ENCODE measurements at places on chromosomes 6 and 20.
A peak's percentile ranks its signal among the peaks of the same experiment; 100 is the strongest.

GRCh38 chr20:54028276-54029011 is 42.0 kb downstream of the BCAS1 start:
- no peak for DNase-seq

DNA sequence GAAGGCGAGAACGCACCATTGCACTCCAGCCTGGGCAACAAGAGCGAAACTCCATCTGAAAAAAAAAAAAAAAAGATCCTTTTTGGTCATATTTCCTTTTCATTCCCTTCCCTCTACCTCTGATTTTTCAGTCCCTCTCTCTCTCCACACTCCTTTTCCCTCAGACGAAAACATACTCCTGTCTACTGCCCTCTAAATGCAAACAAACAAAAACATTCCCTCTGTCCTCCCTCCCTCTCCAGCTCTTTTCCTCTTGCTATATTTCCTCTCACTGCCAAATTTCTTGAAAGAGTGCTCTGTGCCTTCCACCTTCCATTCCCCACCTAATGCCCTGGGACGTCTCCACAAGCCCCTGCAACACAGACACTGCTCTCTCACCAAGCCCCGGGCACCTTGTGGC is 14.9 kb upstream of the MDFI start:
- no peak for DNase-seq

GRCh38 chr6:47379328-47379727 is 69.6 kb upstream of the TNFRSF21 start:
- DNase-seq = no peak

DNA sequence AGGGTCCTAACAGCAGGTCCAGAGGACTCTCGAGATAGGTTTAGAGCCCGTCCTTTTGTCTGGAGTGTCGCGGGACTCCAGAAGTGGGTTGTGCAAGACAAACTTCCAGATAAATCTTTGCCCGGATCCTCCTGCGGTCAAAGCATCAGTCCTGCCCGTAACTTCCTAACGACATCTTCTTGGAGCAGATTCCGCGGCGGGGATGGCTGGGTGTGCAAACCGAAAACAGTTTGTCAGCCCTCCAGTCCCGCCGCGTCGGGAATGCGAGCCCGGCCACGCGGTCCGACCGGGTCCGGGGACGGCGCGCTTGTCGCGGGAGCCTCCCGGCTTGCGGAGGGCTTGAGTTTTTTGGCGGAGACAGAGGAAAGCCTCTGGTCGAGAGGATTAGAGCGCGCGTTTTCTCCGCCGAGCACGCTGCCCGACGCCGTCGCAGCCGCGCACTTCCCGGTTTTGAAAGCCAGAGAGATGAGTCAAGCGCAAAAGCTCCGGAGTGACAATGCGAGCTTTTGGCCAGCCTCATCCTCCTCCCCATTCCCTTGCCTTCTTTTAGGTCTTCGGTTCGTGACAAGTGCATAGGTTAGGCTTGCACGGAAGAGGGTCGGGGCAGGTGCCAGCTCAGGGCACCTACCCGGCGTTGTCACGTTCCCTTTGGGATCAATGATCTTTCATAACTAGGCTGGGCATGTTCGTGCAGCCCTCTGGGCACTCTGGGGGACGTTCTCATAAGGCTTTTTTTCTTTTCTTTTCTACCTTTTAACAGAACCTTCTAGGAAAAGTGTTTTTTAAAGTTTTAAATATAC is 91.3 kb upstream of the PRDM1 start:
- peak; percentile 68 for DNase-seq

GRCh38 chr6:5132731-5133130 is 47.6 kb downstream of the PPP1R3G start:
- peak; percentile 47 for DNase-seq

GRCh38 chr6:49342410-49342809 is 120.6 kb downstream of the MMUT start:
- no peak for DNase-seq

GRCh38 chr6:5328800-5329199 is 67.5 kb downstream of the FARS2 start:
- DNase-seq = no peak

- DNase-seq = no peak
Observed at GRCh38 chr6:141824350-141824749, 308.4 kb upstream of the GJE1 start.

GRCh38 chr6:21771626-21772320 is 178.2 kb downstream of the SOX4 start:
- no peak for DNase-seq

- no peak for DNase-seq
Observed at GRCh38 chr6:134299236-134299635, 18.7 kb downstream of the SGK1 start.

DNA sequence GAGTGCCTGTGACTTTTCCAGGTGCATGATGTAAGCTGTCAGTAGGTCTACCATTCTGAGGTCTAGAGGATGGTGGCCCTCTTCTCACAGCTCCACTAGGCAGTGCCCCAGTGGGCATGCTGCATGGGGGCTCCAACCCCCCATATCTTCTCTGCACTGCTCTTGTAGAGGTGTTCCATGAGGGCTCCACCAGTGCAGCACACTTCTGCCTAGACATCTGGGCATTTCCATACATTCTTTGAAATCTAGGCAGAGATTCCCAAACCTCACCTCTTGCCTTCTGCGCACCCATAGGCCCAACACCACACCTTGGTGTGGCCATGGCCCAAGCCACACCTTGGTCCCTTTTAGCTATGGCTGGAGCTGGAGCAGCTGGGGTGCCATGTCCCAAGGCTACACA is 66.3 kb downstream of the VTA1 start:
- no peak for DNase-seq

DNA sequence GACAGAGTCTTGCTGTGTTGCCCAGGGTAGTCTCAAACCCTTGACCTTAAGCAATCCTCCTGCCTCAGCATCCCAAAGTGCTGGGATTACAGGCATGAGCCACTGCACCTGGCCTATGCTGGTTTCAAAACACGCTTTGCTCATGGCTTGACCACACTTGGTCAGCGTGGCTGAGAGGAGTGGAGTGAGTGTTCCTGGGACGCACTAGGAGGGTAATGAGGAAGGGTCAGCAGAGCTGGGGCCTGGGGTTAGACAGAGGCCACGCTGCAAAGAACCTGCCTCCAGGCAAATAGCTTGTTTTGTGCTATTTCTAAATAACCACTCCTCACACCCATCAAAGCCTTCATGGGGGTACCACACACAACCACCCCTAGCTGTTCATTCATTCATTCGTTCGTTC is 77.9 kb upstream of the TOX2 start:
- no peak for DNase-seq

DNA sequence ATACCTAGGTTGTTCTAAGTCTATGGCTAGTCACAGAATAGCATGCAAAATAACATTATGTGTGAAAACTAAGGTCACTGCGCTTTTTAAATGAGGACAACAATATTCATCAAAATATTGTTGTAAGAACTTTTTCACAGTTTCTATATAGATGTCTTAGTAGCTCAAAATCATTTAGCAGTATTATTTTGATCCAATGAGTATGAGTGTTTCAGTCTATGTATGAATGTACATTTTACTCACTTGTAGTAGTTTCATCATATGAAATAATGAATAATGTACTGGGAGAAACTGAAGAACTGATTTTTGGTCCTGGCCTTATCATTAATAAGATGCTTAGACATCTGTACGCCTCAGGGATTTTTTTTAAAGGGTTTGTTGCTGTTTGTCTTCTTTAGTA is 16.5 kb upstream of the TMEM30A start:
- DNase-seq = no peak

DNA sequence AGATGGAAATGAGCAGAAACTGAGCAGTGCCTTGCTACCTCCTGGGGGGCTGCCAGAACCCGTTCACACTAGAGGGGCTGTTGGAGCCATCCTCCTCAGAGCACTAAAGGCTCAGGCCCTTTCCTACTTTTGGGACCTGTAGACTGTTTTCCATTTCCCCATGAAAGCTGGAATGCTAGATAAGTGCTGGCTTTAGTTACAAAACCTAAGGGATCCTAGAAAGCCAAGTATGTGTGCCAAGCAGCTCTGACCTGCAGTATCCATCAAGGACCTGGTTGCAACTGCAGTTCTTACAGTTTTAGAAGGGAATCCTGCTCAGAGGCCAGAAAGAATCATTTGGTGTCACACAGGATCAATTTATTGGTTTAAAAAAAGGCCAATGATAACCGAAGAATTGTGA is 176.7 kb upstream of the COL21A1 start:
- DNase-seq = no peak

- DNase-seq = no peak
Observed at GRCh38 chr6:36700831-36701230, 3.2 kb downstream of the RAB44 start.

GRCh38 chr20:35306931-35307517 is 14.8 kb upstream of the FAM83C start:
- peak; percentile 60 for DNase-seq

GRCh38 chr6:47464052-47464451 is 13.5 kb upstream of the CD2AP start:
- DNase-seq = no peak
